LHCN-M2 (cell line): ENCODE measurements at places on chromosomes 6 and 20. TPM values are rescaled to one million over a fixed set of nuclear protein-coding genes. Genes with fewer than 3 reads are reported as not detected.

- no peak for DNase-seq
Observed at GRCh38 chr20:23436681-23437080, 2.8 kb upstream of the CSTL1 start.

DNA sequence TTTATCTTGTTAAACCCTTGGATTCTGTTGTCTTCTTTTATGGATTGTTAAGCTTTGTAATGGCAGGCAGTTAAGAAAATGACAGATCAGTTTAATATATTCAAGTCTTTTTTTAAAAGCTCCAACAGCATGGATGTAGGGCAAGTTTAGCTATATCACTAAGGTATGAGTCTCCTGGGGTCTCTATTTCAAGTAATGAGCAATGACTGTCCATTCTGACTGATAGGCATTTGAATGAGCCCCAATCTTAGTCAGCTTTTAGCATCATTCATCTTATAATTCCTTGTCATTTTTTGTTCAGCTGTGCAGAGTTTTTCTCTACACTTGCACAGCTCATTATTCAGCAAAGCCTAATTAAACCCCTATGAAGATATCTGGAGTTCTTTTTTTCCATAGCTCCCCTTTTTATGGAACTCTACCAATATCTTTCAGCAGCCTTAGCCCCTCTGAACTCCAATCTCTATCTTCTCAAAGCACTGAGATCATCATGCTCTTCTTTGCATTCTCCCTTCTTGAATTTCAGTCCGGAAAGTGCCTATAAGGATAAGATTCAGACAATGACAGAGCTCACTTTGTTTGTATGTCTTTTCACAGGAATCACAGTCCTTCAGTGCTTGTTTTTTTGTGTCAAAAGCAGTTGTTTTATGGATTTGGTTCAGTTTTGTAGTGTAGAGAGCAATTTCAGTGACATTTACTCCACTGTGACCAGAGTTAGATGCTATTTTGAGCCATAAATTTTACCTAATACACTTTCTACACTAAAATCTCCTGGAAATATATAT lies 97.2 kb upstream of the DOK5 start:
- DNase-seq: no peak

- no peak for DNase-seq
Observed at GRCh38 chr6:168156742-168157265, 77.8 kb upstream of the FRMD1 start.

Gene SLC22A2
- total RNA-seq: not detected in 2 replicates

- DNase-seq: no peak
Observed at GRCh38 chr6:16437984-16438383, 199.6 kb downstream of the GMPR start.

- peak; percentile 51 for DNase-seq
Observed at GRCh38 chr20:25058847-25059810, 1.2 kb upstream of the ACSS1 start.

- DNase-seq: no peak
Observed at GRCh38 chr20:39019805-39020325, 57.7 kb downstream of the DHX35 start.

Gene PACRG
- 0.75 TPM in 1 of 2 replicates, not detected in the other for total RNA-seq

GRCh38 chr20:60010689-60011458 lies 52.7 kb downstream of the CDH26 start:
- DNase-seq: peak; percentile 17

Gene SCUBE3
- 0.06 TPM in 2 replicates for total RNA-seq

DNA sequence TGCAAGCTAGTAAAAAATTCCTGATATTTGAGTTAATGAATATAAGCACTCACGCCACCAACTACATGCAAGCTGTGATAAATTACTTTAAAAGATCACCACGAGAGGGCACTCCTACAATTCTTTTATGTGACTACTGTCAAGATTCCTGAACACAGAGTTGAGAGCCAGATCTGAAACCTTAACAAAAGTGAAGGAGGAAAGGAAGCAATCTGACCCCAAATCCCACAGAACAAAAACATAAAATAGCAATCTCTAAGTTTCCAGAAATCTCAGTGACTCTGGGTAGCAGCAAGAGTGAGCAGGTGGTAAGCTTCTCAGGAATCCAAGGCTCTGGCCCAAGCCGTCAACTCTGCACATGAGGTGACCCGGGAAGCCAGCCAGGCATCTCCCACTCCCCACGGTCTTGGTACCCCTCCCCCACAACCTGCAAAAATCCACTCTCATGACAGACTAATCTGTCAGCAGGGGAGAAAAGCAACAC lies 55.1 kb downstream of the STAU1 start:
- peak; percentile 76 for DNase-seq

Gene MAPK13
- 0.63 and 1.0 TPM in 2 replicates for total RNA-seq

Gene ARFGEF3
- under 0.01 and 0.06 TPM in 2 replicates for total RNA-seq

Gene POU3F2
- total RNA-seq: 0.19 TPM in 1 of 2 replicates, not detected in the other

Gene RBPJL
- not detected in 2 replicates for total RNA-seq

DNA sequence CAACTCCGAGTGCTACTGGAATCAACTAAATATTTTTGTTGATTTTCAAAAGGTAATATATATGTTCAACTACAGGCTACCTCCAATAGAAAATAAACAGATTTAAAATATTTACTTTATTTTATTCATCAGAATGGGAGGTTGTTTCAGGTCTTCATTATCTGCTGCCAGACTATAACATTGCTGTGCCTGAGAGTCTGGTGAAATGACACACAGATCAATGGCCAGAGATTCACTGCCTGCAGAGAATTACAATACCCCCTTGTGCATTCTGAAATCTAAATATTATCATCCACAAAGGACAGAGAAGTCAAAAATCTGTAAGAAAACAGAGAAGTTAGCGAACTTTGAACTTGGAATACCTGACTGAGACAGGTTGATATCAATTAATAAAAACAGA lies 667.8 kb upstream of the GJE1 start:
- DNase-seq: no peak
